Peyer's patch (tissue), 4 donors: ENCODE measurements at places on chromosomes 16 and 17. TPM values are rescaled to one million over a fixed set of nuclear protein-coding genes. Genes with fewer than 3 reads are reported as not detected.

DNA sequence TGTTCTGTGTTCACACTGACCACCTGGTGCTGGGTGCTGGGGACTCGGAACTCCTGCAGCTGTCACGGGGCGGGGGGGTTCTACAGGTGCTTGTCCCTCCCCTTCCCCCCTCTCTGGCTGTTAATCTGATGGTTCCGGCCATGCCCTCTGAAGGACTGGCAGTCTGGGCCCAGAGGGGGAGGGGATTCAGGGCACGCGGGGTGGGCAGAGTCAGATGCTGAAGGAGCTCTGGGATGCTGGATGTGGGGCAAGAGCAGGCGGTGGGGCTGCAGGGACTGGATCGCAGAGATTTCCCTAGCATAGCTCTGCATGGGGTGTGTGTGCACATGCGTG is 5.4 kb upstream of the TBX21 start:
- no peak overlapping the region for H3K27ac ChIP-seq
- peaks cover 6% of the 10 kb centered on the region for H3K27me3 ChIP-seq
- DNase-seq: peak; percentile 14
- H3K36me3 ChIP-seq: no peaks in the 10 kb centered on the region

DNA sequence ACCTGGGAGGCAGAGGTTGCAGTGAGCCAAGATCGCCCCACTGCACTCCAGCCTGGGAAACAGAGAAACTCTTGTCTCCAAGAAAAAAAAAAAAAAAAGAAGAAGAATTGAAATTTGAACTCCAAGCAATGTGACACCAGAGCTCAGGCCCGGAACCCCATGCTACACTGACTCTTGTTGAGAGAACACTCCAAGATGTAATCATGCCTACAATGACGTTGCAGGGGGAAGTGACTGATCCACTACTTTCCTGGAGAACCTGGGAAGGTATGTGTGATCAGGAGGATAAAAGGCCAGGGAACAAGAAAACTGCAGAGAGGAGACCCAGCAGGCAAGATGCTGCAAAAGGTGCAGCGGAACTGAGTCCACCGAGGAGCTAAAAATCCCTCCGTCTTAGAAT is 57.9 kb downstream of the ADCY9 start:
- H3K27me3 ChIP-seq: no peaks in the 10 kb centered on the region
- H3K36me3 ChIP-seq: no peaks in the 10 kb centered on the region
- DNase-seq: no peak
- no peaks in the 10 kb centered on the region for H3K4me1 ChIP-seq

GRCh38 chr17:55726440-55726839 is 3.8 kb upstream of the TMEM100 start:
- no peak for DNase-seq
- no peak overlapping the region for H3K4me3 ChIP-seq
- H3K4me1 ChIP-seq: no peaks in the 10 kb centered on the region

GRCh38 chr16:30068750-30069610 is 3.4 kb downstream of the ALDOA start:
- peaks cover 13% of the 10 kb centered on the region for H3K4me1 ChIP-seq
- H3K4me3 ChIP-seq: no peak overlapping the region
- H3K36me3 ChIP-seq: no peaks in the 10 kb centered on the region
- no peaks in the 10 kb centered on the region for H3K27me3 ChIP-seq
- no peak for DNase-seq
- H3K27ac ChIP-seq: no peak overlapping the region

DNA sequence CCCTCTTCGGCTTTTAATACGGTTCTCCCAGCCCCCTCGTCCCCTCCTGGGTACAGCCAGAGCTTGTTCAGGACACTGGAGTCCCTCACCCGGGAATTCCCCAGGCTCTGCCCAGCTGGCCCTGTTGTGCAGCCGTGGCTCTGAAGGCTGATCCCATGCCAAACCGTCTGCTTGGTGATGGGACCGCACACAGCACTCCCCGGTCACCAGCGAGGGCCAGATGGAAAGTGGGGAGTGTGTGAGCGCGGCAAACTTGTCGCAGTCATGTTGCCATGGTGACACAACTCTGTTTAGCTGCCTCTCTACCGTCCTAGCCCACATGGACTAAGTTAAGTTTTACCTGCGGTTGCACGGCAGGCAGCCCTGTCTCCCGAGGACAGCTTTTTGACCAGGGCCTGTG is 107.9 kb downstream of the RAP1GAP2 start:
- no peak overlapping the region for H3K4me3 ChIP-seq
- no peak overlapping the region for H3K27ac ChIP-seq
- no peaks in the 10 kb centered on the region for H3K27me3 ChIP-seq
- peak; percentile 66 for DNase-seq
- H3K36me3 ChIP-seq: no peaks in the 10 kb centered on the region
- no peaks in the 10 kb centered on the region for H3K4me1 ChIP-seq

- H3K27ac ChIP-seq: no peak overlapping the region
- H3K27me3 ChIP-seq: no peaks in the 10 kb centered on the region
- H3K36me3 ChIP-seq: no peaks in the 10 kb centered on the region
- no peak overlapping the region for H3K4me3 ChIP-seq
- no peak for DNase-seq
These were observed 78.7 kb upstream of the GPRC5B start for GRCh38 chr16:19963301-19963700.

DNA sequence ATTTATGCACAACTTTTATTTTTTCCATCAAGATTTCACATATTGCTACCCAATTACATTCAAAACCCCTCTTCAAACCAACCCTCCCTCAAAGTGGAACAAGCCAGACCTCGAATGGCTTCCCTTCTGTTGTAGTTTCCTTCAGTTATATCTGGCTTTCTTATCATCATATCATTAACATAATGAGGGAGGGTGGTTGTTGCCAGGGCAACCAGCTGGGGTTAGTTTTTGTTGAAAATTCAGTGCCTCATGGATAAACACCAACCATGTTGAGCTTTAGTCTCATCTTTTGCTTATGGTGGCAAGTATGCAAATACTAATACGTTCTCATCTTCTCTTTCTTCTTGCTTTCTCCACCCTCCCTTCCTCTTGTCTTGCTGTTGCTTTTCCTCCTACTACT is 359.7 kb downstream of the CDH11 start:
- no peaks in the 10 kb centered on the region for H3K4me1 ChIP-seq
- no peak overlapping the region for H3K4me3 ChIP-seq
- H3K36me3 ChIP-seq: no peaks in the 10 kb centered on the region
- no peak for DNase-seq
- H3K27ac ChIP-seq: no peak overlapping the region

DNA sequence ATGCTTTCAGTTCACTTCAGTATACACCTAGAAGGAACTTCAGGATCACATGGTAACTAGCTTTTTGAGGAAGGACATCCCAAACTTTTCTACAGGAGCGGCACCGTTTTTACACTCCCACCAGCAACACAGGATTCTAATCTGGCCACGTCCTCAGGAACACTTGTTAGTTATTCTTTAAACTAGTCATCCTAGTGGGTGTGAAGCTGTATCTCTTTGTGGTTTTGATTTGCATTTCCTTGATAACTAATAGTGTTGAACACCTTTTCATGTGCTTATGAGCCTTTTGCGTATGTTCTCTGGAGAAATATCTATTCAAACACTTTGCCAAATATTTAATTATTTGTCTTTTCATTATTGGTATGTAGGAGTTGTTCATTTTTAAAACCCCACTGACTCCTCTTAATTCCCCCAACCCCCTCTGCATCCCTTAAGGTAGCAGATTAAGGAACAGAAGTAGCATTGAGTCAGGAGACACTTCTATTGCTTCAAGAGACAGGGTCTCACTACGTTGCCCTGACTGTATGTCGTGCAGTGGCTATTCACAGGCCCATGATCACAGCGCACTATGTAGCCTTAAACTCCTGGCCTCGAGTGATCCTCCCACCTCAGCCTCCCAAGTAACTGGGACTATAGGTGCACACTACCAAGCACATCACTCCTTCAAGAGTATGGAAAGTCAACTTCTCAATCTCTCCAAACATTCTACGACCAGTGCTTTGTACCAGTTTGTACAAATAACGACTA is 25.4 kb downstream of the YWHAE start:
- H3K4me1 ChIP-seq: peaks cover 10% of the 10 kb centered on the region
- no peak overlapping the region for H3K4me3 ChIP-seq
- H3K36me3 ChIP-seq: no peaks in the 10 kb centered on the region
- no peak overlapping the region for H3K27ac ChIP-seq

- no peaks in the 10 kb centered on the region for H3K4me1 ChIP-seq
- H3K4me3 ChIP-seq: no peak overlapping the region
- H3K27ac ChIP-seq: no peak overlapping the region
- DNase-seq: no peak
- H3K36me3 ChIP-seq: no peaks in the 10 kb centered on the region
These were observed 35.6 kb downstream of the CLEC3A start for GRCh38 chr16:78057803-78058564.

DNA sequence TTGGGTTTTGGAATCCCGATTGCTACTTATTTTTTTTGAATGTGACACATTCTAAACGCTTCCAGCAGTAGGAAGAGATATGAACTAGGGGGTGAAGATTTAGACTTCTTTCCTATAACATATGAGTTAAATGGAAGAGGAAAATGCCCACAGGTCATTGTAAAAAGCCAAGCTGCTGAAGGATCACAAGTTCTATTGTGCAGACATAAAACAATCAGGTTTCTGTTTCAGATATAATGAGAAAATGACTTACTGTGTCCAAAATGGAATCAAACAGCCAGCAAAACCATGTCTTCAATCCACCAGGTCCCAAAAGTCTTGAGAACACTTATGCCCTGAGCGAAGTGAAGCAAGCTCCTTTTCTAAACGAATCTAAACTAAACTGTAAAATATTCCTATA is 157.0 kb upstream of the SOX9 start:
- no peaks in the 10 kb centered on the region for H3K27me3 ChIP-seq
- DNase-seq: no peak
- no peaks in the 10 kb centered on the region for H3K36me3 ChIP-seq
- no peaks in the 10 kb centered on the region for H3K4me1 ChIP-seq
- H3K4me3 ChIP-seq: no peak overlapping the region

DNA sequence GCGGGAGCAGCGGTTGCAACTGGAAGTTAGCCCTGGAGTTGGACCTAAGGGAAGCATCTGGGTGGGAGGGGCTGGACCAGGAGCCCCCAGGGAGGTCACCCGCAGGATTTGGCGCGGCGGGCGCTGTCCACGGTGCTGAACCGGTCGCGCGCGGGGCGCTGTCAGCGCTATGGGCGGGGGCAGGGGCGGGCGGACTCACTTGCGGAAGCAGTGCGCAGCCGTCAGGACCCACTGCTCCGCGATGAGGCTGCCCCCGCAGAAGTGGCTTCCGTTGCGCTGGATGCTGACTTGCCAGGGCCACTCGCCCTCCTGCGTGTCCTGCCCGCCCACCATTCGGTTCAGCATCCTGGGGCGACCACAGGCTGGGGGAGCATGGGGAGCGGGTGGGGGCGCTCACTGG is 4.5 kb downstream of the PRSS27 start:
- no peaks in the 10 kb centered on the region for H3K36me3 ChIP-seq
- H3K4me3 ChIP-seq: no peak overlapping the region
- no peak overlapping the region for H3K27ac ChIP-seq
- H3K27me3 ChIP-seq: no peaks in the 10 kb centered on the region
- H3K4me1 ChIP-seq: no peaks in the 10 kb centered on the region

- H3K27ac ChIP-seq: no peak overlapping the region
- H3K4me1 ChIP-seq: peaks cover 66% of the 10 kb centered on the region
- no peaks in the 10 kb centered on the region for H3K27me3 ChIP-seq
These were observed 5.8 kb upstream of the GSE1 start for GRCh38 chr16:85607321-85607765.

DNA sequence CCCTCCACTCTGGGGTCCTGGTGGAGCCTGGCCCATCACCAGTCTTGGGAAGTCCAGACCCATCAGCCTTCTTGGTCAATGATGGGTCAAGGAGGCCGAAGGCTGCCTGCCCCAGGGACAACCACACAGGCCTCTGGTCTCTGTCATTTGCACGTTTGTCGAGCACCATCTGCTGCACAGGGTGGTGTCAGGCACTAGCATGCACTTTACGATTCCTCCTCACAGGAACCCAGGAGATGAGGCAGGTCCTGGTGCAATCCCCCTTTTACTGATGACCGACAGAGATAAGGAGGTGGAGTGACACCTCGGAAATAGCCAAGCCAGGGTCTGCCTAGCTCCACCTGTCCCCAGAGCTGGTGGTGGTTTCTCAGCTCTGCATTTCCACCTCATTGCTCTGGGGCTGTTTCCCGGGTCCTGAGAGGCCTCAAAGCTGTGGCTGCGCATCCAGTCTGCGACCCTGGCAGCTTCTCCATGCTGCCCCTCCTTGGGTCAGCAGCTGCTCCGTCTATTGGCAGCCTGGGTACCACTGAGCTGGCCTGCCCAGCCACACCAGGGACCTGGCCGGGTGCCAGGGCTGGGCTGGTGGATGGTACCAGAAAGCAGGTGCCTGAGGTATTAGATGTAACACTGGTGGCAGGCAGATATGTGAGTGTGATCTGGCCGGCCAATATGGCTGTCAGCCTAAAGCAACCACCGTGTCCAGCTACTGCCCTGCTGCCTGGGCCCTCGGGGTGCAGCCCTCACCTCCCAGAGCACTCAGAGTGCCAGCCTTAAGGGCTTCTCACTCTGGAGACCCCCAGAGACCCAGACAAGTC is 10.0 kb downstream of the MMP15 start:
- H3K27me3 ChIP-seq: no peaks in the 10 kb centered on the region
- no peak overlapping the region for H3K4me3 ChIP-seq
- H3K4me1 ChIP-seq: no peaks in the 10 kb centered on the region
- H3K27ac ChIP-seq: no peak overlapping the region
- H3K36me3 ChIP-seq: no peaks in the 10 kb centered on the region
- DNase-seq: no peak

- H3K27me3 ChIP-seq: no peaks in the 10 kb centered on the region
- H3K4me3 ChIP-seq: no peak overlapping the region
- peaks cover 33% of the 10 kb centered on the region for H3K36me3 ChIP-seq
- no peak overlapping the region for H3K27ac ChIP-seq
- no peak for DNase-seq
These were observed 28.7 kb downstream of the GOSR1 start for GRCh38 chr17:30505868-30506417.

DNA sequence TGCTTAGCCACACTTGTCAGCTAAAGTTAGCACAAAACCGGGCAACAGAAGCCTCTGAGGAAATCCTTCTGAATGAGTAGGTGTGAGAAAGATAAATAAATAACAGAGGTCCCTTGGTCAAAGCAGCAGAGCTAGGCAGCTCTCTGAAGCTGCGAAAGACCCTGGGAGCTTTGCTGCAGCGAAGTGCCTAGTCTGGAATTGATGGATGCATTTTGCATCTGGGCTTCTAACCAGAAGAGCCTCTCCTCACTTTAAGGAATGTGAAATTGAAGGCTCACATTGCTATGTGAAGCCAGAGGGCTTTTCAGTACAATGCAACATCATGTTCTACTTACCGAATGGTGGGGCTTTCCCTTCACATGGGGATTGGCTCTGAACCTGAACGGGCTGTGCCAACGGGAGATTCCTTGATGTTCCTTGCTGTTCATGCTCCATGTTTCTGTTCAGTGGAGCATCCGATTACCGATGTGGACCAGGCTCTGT is 274.6 kb downstream of the HS3ST3B1 start:
- H3K27ac ChIP-seq: no peak overlapping the region
- DNase-seq: no peak
- no peaks in the 10 kb centered on the region for H3K27me3 ChIP-seq
- H3K4me1 ChIP-seq: no peaks in the 10 kb centered on the region
- H3K4me3 ChIP-seq: no peak overlapping the region

- no peaks in the 10 kb centered on the region for H3K27me3 ChIP-seq
- no peak overlapping the region for H3K27ac ChIP-seq
- DNase-seq: no peak
- H3K4me1 ChIP-seq: no peaks in the 10 kb centered on the region
- no peaks in the 10 kb centered on the region for H3K36me3 ChIP-seq
These were observed 76.8 kb downstream of the CCDC182 start for GRCh38 chr17:57668332-57668731.

Gene GPRC5C
- 61.1 TPM for total RNA-seq

Gene SP2
- total RNA-seq: 29.7 TPM

Gene CDRT15L2
- total RNA-seq: not detected

Gene KRTAP1-1
- not detected for total RNA-seq

Gene CSH1
- total RNA-seq: not detected

Gene SYCE1L
- not detected for total RNA-seq

Gene OTOA
- total RNA-seq: not detected

Gene GRAPL
- 3.7 TPM for total RNA-seq

Gene CSNK2A2
- 25.1 TPM for total RNA-seq
